ENCODE measurements at places on chromosomes 12 and 14.

DNA sequence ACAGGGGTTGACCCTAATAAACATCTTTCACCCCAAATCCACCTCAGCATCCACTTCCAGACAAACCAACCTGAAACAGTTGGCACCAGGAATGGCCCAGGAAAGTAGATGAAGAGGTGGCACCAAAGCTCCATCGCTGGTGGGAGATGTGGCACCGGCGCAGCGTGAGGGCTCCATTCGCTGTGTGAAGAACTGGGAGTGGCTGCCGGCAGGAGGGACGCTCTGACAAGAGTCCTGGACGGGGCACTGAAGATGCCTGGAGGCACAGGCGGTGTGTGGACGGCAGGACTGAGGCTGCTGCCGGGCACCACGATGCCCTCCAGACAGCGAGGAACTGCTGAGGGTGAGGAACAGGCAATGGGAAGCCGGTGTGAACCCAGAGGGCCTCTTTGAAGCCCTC, 29.3 kb downstream of the DIO3 start:
- DNase-seq: no peak

GRCh38 chr14:70891737-70892136, 15.5 kb upstream of the PCNX1 start:
- no peak for DNase-seq

- no peak for DNase-seq
Observed at GRCh38 chr12:101743242-101743641, 4.0 kb upstream of the SYCP3 start.

- DNase-seq: no peak
Observed at GRCh38 chr14:68738559-68738958, 54.3 kb downstream of the ZFP36L1 start.

- DNase-seq: no peak
Observed at GRCh38 chr14:71246539-71246938, 339.3 kb downstream of the PCNX1 start.

GRCh38 chr14:71395636-71396035, 488.4 kb downstream of the PCNX1 start:
- DNase-seq: no peak

- no peak for DNase-seq
Observed at GRCh38 chr12:25615119-25615518, 62.0 kb upstream of the LMNTD1 start.

DNA sequence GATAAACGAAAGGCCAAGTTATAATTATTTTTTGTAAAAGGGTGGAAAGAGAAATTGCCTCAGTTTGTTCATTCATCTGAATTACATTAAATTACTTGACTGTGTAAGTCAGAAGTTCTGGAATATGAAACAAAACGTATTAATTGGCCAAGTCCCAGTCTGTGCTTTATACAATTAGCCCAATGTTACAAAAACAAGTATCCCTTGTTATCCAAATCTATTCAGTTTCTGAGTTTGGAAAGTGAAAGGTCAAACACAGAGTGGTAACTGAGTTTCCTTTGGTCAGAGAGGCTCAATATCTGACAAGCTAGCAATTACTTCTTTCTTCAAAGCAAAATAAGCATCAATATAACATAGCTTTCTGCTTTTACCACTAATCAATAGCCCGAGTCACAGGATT, 62.6 kb downstream of the SPPL3 start:
- DNase-seq: no peak

- DNase-seq: no peak
Observed at GRCh38 chr14:98230411-98230810, 1041.6 kb downstream of the BCL11B start.

- DNase-seq: no peak
Observed at GRCh38 chr12:100382338-100382737, 25.5 kb downstream of the SLC17A8 start.

DNA sequence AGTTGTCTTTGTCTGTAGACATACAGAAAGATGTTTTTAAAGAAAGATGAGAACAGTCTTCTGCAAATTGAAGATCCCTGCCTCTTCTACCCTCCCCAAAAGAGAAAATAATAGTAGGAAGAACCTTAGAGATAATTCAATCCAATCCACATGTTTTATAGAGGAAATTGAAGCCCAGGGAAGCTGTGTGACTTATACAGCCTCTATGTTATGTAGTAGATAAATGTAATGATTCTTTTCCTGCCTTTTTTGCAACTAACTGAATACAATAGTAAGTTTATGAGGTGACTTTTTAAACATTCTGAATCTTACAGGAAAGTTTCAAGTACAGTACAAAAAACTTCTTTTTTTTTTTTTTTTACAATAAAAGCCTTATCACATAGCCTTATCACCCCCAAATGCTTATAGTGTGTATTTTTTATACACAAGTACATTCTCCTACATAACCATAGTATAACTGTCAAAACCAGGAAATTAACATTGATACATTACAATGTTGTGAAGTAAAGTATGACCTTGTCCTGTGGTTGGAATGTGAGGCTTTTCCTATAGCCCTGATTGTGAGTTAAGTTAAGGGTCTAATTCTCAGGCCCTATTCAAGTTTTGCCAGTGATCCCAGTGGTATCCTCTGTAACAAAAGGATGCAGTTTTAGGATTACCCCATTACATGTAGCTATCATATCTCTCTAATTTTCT, 94.4 kb downstream of the FIGNL2 start:
- DNase-seq: no peak

DNA sequence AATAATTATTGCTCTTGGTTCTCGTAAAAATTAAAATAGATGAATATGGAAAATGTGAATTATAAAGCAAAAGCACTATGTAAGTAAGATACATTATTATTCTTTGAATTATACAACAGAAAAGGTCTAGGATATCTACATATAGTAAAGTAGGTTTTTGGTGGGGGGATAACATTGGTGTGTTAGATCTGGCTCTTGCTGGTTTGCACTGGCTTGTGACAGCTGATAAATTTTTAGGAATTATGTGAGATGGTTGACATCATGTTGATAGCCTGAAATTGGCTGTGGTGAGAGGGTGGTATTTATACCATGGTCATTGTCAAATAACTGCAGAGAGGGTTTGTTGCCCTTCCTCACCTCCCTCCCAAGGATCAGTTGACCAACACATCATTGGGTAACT, 50.7 kb upstream of the BTG1 start:
- no peak for DNase-seq

- DNase-seq: no peak
Observed at GRCh38 chr12:130973109-130973508, 19.4 kb downstream of the ADGRD1 start.

GRCh38 chr12:3173008-3173553, 95.9 kb downstream of the TSPAN9 start:
- no peak for DNase-seq

DNA sequence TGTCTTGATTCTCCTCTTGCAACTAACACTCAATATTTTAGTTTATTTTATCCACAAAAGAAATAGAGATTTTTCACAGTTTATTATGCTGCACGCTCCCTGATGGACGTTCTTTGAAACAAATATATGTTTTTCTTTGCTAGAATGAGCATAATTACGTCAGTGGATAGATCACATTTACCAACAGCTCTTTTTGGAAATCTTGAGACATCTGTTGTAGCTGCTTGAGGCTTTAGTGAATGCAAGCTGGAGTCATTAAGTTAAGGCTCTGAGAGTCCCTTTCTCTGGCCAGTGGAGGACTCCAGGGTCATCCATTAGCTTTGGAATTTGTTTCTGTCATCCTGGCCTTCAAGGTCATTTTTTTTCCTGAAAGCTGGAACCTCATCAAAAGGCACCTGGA, 405.6 kb upstream of the TMEM132C start:
- DNase-seq: no peak

GRCh38 chr14:86404989-86405649, 875.2 kb downstream of the FLRT2 start:
- no peak for DNase-seq

GRCh38 chr14:32934073-32934880, 4.4 kb upstream of the NPAS3 start:
- DNase-seq: no peak

DNA sequence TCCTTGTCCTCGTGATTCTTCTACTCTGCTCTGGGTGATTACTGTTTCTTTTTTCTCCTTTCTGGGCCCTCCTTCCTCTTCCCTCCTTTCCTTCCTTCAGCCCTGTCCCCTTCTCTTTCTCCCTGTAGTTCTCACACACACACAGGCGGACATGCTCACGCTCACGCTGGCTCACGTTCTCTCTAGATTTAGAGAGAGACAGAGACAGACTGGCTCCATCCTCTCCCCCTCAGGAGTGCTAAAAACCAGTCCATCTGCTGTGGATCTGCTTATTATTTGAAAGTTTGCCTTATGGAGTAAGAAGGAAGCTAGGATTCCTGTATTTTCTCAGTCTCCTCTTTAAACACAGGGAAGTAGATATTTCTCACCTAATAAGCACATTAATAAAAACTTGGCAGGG, 48.1 kb downstream of the KCNA1 start:
- no peak for DNase-seq

GRCh38 chr14:24459331-24459730, 16.8 kb upstream of the SDR39U1 start:
- no peak for DNase-seq

DNA sequence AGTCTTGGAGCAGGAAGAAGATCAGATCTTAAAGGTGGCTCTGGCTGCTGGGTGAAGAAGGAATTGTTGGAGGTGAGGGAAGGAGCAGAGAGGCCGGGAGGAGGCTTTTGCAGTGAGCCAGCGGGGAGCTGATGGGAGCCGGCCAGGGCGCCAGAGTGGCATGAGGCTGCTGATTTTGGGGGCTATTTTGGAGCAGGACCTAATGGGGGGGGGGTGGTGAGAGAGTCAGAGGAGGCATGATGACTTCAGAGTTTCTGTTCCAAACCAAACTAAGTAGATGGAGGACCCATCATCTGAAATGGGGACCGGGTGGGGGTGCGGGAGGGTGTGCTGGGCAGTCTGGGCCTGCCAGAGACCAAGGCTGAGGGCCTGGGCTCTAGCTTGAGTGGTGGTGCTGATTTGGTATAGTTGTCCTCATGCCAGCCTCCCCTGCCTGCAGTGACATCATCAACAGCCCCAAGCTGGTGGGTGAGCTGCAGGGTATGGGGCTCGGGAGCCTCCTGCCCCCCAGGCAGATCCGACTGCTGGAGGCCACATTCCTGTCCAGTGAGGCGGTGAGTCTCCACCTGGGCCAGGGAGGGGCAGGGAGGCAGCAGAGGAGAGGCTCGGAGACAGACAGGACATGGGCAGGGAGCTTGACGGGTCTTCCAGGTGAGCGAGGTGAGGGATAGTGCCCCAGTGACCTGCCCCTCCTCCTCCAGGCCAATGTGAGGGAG, 6.2 kb downstream of the TNFAIP2 start:
- no peak for DNase-seq

DNA sequence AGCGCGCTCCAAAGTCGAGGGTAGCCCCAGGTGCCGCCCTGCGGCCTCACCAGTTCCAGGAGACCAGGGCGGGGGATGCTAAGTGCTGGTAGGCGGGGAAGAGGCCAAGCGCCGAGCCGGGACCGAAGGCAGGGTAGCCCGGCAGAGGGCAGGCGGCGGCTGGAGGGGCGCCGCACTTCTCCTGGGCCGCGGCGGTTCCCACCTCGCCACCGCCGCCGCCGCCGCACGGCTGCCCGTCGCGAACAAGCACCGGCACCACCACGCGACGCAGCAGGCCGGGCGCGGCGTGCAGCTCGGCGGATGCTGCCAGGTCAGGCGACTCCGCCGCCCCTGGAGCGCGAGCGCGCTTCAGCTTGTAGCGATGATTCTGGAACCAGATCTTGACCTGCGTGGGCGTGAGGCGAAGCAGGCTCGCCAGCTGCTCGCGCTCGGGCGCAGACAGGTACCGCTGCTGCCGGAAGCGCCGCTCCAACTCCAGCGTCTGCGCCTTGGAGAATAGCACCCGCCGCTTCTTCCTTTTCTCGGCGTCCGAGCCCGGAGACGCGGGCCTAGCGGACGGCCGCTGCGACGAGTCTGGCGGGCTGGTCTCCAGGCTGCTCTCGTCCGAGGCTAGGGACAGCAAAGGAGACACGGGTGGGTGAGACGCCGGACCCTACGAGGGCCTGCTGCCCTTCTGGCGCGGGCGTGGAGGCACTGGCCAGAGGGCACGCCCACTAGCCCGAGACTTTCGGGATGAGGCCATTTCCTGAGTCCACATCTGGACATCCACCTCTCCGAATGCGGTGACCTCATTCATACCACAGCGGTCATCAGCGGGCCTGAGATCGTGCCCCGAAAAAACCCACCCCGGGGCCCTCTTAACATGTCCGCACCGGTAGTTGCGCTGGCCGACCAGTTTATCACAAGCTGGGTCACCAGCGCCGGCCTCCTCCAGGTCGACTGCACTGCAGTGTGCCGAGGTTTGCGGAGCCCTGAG, 1.3 kb downstream of the NKX2-8 start:
- no peak for DNase-seq

GRCh38 chr14:98766818-98767217, 505.2 kb downstream of the BCL11B start:
- no peak for DNase-seq

GRCh38 chr14:70847406-70848090, 38.2 kb upstream of the MAP3K9 start:
- DNase-seq: no peak

DNA sequence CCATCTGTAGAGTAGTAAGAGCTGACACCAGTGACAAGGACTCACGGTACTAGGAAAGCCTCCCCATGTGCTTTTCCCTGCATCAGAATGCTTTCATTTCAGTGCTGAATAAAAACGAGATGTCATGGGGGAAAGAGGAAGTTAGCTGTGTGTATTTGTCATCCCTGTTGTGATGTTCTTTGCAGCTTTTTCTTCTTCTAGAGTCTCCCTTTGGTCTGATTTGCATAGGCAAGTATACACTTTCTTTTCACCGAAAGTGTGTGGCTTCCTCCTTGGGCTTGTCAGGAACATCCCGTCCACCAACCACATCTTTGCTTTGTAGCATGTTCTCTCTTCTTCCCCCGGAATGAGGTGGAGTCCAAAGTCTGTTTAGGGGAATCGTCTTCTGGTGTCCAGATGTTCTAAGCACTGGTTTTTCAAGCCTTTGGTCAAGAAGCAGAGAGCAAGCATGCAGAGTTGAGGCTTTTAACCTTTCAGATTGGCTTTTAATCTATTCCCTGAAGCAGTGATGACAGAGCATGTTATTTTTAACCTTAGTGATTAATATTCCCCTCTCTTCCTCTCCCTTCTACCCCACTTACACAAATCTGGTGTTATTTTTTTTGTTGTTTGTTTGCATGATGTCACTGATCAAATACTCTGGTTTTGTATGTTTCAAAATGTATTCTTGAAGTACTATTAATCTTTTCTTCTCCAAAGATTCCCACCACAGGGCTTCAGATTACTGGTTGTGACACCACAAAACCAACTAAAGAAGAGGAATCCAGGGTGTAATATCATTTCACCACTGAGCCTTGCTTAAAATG, 163.4 kb downstream of the SAMD4A start:
- peak; percentile 21 for DNase-seq

- no peak for DNase-seq
Observed at GRCh38 chr12:112314981-112315380, 67.2 kb downstream of the HECTD4 start.

DNA sequence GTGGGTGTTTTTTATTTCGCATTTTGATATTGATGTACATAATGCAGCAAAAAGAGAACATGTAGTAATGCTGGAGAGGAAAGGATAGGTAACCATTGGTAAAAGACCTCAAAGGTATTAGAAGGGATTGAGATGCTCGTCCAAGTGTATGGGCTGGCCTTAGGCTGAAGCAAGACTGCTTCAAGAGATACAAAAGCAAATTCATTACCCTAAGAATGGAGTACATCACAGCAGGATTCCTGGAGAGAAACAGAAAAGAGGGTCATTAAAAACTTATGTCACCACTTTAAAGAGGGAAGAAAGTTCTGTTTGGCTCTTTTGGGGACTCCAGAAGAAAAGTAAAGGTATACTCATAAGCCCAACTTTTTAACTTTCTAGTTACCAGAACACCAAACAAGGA, 420.5 kb downstream of the ZFP36L1 start:
- DNase-seq: no peak
